Amygdala (tissue), 56 donors: ENCODE measurements at places on chromosomes 5 and 9.

DNA sequence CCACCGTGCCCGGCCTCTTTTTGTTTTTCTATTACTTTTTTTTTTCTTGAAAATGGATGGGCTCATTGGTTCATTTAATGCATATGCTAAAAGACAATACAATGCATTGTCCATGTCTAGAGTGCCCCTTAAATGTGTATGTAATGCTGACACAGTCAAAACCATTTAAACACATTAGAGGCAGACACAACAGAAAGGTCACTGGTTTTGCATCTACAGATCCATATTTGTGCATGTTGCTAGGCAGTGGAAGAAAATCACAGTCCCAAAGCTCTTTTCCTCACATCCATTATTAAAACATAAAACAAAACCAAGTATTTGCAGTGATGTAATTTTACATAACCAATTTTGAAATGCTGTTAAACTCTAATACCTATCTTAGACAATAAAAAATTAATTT lies 389.0 kb downstream of the TAF11L14 start:
- DNase-seq = no peak

DNA sequence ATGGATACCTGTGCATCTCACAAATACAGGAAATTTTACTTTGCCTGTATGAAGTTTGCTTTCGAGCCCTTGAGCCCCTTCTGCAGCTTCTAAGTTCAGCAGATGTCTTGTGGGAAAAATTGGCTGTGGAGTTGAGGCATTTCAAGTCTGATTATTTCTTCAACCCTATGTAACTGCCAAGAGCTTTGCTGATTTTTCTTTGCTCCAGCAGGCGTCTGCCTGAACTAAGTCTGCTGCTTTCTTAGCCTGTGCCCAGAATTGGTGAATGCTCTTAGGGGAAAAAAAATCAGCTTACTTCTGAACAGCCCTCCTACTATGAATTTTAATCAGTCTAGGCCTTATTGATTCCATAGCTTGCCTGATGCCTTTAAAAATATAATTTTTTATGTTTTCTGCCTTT lies 41.2 kb downstream of the RIC1 start:
- DNase-seq = peak; percentile 16

DNA sequence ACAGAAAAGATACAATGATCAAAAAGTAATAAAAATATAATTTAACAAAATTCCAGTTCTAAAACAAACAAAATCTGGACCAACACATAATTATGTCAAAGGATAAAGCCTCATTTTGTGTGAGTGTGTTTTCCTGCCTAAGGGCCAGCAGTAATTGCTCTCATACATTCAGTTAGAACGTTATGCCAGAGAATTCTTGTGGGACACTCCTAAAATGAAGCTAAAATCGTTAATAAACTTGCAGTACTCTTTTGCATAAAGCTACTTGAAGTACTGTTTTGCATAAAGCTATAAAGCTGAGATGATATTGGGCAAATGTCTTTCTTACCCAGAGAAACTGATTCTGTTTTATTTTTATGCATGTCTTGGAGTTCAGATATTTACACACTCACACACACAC lies 1072.3 kb downstream of the MAT2B start:
- DNase-seq = no peak

- DNase-seq = no peak
These were observed 25.8 kb downstream of the FBXL7 start for GRCh38 chr5:15525703-15526275.

DNA sequence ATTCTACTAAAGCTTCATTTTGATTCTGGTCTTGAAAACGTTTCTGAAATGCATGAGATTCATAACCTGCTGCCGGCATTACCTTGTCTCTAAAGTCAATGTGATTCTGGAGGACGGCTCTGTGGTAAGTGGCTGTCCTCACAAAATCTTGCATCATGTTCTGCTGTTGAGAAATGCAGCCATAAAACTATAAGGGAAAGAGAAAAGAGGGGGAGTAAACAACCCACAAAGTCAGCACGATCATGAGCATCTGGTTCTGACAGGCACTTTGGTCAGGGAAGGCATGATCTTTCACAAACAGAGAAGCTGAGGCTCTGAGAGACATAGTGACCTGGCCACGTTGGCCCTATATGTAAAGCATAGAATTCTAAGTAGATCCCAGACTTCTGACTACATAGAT lies 168.9 kb upstream of the PUM3 start:
- no peak for DNase-seq

DNA sequence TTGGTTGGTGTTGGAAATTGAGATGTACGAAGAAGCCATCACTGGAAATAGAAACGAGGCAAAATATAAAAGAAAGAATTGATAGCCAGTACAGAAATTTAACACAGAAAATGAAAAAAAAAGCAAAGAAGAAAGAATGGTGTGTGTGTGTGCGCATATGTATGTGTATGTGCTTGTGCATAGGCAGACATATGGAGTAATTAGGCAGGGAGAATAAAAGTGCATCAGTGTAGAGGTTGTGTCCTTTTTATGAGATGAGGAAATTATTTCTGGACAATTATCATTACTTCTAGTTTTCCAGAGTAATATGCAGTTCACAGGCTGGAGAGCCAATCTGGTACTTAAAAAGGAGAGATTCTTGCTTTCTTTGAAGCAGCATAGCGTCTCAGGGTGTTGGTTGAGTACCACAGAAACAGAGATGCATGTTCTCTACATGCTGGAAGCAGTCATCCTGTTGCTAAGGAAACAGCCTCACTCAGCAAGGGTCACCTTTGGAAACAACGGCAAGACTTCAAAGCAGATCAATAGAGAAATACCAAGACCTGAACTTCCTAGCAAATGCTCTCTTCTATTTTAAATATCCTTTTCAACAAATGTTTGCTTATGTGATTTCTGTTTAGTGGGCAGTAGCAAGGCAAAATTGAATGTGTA lies 172.7 kb downstream of the TAF11L14 start:
- DNase-seq = no peak

- DNase-seq = no peak
These were observed 176.2 kb downstream of the GAPVD1 start for GRCh38 chr9:125437771-125438221.

- DNase-seq = no peak
These were observed 81.8 kb downstream of the BOD1 start for GRCh38 chr5:173534664-173535063.

GRCh38 chr9:127192744-127193143 lies 70.3 kb upstream of the ANGPTL2 start:
- no peak for DNase-seq

GRCh38 chr5:169089343-169089742 lies 211.6 kb downstream of the SLIT3 start:
- no peak for DNase-seq

DNA sequence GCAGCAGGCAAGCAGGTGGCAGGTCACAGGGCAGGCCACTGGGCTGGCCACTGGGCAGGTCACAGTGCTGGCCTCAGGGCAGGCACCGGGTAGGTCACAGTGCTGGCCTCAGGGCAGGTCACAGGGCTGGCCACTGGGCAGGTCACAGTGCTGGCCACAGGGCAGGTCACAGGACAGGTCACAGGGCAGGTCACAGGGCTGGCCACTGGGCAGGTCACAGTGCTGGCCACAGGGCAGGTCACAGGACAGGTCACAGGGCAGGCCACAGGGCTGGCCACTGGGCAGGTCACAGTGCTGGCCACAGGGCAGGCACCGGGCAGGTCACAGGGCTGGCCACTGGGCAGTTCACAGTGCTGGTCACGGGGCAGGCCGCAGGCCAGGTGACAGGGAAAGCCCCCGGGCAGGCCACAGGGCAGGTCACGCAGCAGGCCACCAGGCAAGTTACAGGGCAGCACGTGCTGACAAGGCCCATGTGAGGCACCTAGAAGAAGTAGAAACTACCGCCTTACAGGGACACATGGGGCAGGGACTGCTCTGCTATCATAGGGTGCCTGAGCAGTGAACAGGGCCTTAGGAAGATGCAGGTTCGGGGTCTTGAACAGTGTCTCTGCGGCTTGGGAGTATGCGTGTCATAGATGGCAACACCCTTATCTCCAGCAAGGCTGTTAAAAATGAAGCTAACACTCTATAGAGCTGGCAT lies 18.6 kb upstream of the MED10 start:
- no peak for DNase-seq

DNA sequence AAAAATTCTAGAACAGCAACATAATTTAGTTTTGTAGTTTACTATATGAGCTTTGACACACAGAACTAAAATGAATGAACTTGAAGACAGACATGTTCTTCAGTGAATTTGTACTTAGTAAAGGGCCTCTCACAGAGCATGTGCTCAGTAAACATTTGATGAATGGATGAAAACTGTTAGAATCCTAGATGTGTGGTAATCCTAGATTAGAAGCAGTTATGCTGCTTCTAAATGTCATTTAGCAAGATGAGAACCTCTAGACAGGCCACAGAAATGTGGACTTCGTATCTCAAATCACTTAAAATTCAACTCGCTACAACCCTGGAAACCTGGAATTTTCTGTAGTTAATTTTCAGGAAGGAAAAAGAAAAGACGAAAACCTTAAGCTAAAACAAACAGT lies 8.5 kb downstream of the GOLPH3 start:
- DNase-seq = no peak

- DNase-seq = no peak
These were observed 16.4 kb upstream of the SEMA4D start for GRCh38 chr9:89514337-89514736.

GRCh38 chr5:89946916-89947315 lies 462.6 kb downstream of the CETN3 start:
- DNase-seq = peak; percentile 13

GRCh38 chr9:92740009-92740408 lies 24.6 kb downstream of the BICD2 start:
- no peak for DNase-seq

- no peak for DNase-seq
These were observed 195.5 kb downstream of the SNCAIP start for GRCh38 chr5:122507581-122507980.

DNA sequence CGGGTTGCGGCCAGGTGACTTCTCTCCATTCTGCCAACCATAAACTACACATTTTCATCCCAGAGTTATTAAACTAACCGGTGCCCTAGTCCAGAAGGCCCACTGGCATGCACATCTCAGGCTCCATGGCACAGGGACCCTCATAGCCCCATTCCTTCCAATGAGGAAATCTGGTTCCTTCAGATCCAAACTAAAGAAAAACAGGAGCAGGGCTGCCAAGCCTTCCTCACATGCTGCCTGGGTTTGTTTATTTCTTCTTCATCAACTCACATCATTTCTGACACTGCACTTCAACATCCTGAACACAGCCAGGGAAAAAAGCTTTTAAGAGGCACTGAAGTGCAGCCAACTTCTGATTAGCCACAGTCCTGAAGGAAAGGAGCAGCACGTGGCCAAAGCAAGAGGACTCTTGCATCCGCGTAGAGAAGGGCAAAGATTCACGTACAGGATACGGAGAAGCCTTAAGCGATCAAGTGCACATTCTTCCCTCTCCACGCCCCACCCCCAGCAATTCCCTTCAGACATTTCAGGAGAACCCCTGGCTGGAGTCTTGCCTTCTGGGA lies 22.5 kb downstream of the LHFPL2 start:
- DNase-seq = no peak

DNA sequence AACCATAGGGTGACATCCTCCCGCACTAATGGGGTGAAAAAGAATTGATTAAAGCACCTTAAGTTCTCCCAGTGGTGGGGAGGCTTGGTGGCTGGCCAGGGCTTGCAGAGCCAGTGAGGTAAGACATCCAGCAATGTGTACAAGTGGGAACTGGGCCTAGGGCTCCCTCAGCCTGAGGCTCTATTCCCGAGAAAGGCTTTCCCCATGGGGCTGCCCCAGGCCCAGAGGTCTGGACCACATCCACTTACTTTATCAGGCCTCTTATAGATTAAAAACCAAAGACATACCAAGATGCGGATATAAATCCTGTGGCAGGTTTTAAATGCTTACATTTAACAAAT lies 35.3 kb downstream of the C5orf15 start:
- no peak for DNase-seq

DNA sequence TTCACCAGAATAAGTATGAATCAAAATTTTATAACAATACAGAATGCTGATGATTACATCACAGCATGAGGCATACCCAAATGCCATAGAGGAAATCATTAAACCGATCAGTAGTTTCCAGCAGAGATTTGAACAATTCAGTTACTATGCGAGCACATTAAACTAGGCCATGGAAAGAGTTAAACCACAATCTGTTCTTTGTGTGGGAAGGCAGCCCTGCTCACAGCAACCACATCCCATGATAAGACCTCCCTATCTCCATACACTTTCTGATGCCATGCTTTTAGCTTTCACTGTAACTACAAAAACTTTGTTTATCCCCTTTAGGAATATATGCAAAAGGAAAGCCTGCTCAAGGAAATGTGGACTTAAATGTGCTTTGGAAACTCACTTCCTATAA lies 4.5 kb downstream of the NFIB start:
- no peak for DNase-seq

DNA sequence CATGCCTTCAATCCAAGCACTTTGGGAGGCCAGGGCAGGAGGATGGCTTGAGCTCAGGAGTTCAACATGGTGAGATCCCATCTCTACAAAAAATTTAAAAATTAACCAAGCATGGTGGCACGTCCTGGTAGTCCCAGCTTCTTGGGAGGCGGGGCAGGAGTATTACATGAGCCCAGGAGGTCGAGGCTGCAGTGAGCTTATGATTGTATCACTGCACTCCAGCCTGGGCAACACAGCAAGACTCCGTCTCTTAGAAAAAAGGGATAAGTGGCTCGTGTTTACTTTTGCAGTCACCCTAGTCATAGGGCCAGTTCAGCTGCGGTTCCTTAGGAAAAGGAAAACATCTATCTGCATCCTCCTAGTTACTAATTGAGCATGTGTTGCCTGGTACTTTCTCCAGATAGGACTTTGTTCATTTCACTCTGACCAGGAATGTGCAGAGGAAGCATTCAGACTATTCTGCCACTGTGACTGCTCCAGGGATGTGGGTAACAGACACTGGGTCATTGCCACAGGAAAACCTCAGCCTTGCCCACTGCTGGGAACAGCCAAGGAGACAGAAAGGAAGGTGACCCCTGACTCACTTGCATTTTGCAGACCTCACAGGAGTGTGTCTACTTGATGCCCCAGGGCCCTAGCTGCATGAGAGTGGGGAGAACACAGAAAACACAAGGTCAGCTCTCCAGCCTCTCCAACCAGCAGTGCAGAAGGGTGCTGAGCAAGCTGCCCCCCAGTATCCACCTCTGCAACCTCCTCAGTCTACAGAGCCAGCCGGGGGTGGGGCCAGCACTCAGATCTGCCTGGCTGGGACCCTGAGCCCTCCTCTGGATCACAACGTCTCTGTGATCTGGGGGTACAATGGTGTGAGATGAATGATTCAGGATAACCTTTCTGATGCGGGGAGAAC lies 33.9 kb upstream of the ALDH1B1 start:
- no peak for DNase-seq

- no peak for DNase-seq
These were observed 20.0 kb upstream of the GCNT1 start for GRCh38 chr9:76438841-76439588.

GRCh38 chr5:77397686-77398292 lies 94.3 kb downstream of the WDR41 start:
- DNase-seq = no peak
